HCT116 (cell line): ENCODE measurements at places on chromosomes 16 and 17. TPM values are rescaled to one million over a fixed set of nuclear protein-coding genes. Genes with fewer than 3 reads are reported as not detected.
A peak's percentile ranks its signal among the peaks of the same experiment; 100 is the strongest.

GRCh38 chr16:66352304-66352703 lies 14.2 kb upstream of the CDH5 start:
- H3K36me3 ChIP-seq = no peaks in the 10 kb centered on the region
- H3K27me3 ChIP-seq = peaks cover 33% of the 10 kb centered on the region
- no peak overlapping the region for H3K27ac ChIP-seq
- H3K4me3 ChIP-seq = no peak overlapping the region

DNA sequence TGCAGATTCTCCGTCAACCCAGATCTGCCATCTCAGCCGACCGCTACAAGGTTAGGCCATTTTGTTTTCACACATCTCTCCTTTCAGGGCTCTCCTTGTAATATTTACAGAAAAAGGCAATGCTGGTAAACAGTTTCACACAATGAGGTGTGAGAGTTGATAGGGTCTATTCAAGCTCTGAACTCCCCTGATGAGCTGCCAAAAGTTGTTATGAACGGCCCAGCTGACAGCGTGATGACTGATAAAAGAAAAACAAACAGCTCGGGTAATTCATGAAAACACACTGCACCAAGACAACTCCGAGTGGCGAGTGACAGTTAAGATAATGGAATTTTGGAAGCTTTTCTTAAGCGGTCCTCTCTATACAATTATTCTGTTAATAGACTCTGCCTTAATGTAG lies 68.1 kb upstream of the IRX5 start:
- H3K36me3 ChIP-seq = no peaks in the 10 kb centered on the region
- no peak overlapping the region for H3K27ac ChIP-seq
- no peaks in the 10 kb centered on the region for H3K27me3 ChIP-seq

GRCh38 chr17:28693869-28694268 lies 17.8 kb downstream of the PROCA1 start:
- H3K4me3 ChIP-seq = no peak overlapping the region
- no peaks in the 10 kb centered on the region for H3K4me1 ChIP-seq
- peaks cover 65% of the 10 kb centered on the region for H3K36me3 ChIP-seq
- no peak overlapping the region for H3K27ac ChIP-seq
- no peak for DNase-seq
- H3K27me3 ChIP-seq = no peaks in the 10 kb centered on the region

DNA sequence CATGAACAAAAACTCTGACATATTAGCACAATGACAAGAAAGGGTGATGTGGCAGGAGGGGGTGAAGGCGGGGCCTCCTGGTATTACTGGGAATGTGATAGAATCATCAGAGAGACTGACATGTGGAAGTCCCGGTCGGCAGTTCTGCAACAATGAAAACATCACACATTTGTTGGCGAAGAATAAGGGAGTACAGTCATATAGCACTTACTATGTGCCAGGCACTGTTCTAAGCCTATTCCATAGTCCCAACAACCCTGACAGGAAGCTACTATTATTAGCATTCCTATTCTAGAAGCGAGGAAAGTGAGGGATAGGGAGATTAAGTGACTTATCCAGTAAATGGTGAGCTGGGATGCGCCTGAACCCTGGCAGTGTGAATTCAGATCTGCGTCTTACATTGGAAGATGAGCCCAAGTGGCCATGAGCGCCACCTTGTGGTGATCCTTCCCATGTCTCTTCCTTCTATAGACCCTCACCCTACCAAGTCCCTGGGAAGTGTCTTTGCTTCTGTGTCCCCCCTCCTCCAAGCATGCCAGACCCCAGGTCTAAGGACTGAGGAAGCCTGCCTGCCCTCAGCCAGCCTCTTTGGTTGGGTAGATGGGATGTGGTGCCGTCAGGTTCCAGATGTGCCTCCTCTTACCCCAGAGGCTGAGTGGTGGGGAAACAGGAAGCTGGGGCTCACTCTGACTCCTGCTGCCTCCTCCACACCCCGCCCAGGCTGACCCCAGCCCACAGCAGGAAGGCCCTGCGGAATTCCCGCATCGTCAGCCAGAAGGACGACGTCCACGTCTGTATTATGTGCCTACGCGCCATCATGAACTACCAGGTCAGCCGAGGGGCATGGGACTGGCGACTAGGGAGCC lies 14.0 kb downstream of the FMNL1 start:
- H3K4me3 ChIP-seq = no peak overlapping the region
- H3K36me3 ChIP-seq = no peaks in the 10 kb centered on the region
- DNase-seq = peak; percentile 54
- no peak overlapping the region for H3K27ac ChIP-seq

CD300LF gene
- not detected for total RNA-seq

GRCh38 chr16:72129976-72130656 lies 36.5 kb downstream of the DHX38 start:
- no peaks in the 10 kb centered on the region for H3K4me1 ChIP-seq
- no peak overlapping the region for H3K4me3 ChIP-seq
- DNase-seq = no peak
- no peak overlapping the region for H3K27ac ChIP-seq

- peaks cover 50% of the 10 kb centered on the region for H3K27me3 ChIP-seq
- no peak overlapping the region for H3K4me3 ChIP-seq
- no peak for DNase-seq
- no peaks in the 10 kb centered on the region for H3K4me1 ChIP-seq
Measured at GRCh38 chr17:79487149-79487548, 123.7 kb downstream of the RBFOX3 start.

CNTROB gene
- total RNA-seq = 54.6 TPM

DNAJA2 gene
- total RNA-seq = 68.2 TPM

- H3K27ac ChIP-seq = no peak overlapping the region
- no peak for DNase-seq
- H3K36me3 ChIP-seq = no peaks in the 10 kb centered on the region
- H3K27me3 ChIP-seq = no peaks in the 10 kb centered on the region
- H3K4me1 ChIP-seq = peaks cover 25% of the 10 kb centered on the region
Measured at GRCh38 chr16:89197033-89197632, 3.2 kb downstream of the SLC22A31 start.

DNA sequence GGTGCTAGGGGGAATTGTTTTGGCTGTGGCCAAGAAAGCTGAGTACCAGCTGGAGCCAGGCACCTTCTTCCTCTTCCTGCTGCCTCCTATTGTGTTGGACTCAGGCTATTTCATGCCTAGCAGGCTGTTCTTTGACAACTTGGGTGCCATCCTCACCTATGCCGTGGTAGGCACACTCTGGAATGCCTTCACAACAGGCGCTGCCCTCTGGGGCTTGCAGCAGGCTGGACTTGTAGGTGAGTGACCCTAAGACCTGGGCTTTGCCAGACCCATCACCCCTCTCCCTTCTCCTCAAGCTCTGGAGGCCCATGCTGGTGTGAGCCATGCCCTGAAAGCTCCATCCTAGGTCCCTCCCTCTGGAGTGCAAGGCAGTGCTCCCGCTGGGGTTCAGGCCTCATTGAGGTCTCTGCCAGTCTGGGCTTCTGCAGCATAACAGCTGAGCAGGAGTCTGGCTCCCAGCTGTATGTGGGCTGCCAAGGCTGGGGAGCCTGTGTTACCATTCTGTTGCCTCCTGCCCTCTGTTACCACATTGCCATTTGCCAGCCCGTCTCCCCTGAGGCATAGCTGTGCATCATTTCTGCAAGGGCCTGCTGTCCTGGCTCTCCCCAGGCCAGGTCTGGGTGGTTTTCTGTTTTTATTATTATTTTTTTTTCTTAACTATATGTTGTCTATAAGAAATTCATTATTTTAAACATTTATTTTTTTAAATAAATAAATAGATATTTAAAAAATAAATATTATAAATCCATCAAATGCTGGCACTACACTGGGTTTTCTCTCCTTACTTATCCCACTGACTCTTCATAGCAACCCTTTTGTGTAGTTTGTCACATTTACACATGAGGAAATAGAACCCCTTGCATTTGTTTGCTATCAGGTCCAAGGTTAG lies 4.1 kb downstream of the SLC9A5 start:
- peaks cover 4% of the 10 kb centered on the region for H3K4me1 ChIP-seq
- H3K36me3 ChIP-seq = no peaks in the 10 kb centered on the region; the same call in 1 of the 2 replicates
- no peaks in the 10 kb centered on the region for H3K27me3 ChIP-seq
- no peak for DNase-seq
- H3K27ac ChIP-seq = no peak overlapping the region

DNA sequence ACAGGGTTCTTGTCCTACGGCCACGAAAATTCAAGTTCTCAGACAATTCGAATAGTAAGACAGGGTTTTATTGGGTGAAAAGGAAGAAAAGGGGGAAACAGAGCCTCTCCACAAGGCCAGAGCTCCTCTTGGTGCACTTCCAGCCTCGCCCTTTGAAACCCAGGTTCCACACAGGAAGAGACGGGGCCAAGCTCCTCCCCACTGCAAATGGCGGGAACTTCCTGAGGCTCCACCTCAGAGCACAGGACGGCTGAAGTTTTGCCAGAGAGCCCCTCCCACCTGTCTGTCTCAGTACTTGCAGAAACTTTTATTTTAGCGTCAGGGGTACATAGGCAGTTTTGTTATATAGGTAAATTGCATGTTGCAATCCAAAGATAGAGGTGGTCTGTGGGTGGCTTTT lies 165.7 kb upstream of the CDH8 start:
- no peak overlapping the region for H3K4me3 ChIP-seq
- no peak for DNase-seq
- H3K36me3 ChIP-seq = no peaks in the 10 kb centered on the region
- H3K27ac ChIP-seq = no peak overlapping the region

DNA sequence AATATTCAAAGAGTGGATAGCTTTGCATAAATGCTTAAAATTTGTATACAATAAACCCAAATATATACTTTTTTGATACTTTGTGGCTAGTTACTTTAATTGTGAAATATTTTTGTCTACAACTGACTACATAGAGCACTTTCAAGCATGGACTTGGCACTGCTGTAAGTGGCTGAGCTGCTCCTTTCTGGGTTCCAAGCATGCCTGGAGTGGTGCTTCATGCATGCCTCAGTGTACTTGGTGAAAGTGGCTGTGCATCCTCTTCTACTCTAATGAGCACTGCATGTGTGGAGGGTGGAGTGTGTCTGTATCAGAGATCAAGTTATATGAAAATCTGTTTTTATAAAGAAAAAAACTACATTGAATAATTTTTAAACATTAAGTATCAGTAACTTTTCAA lies 94.1 kb downstream of the OMG start:
- no peak overlapping the region for H3K4me3 ChIP-seq
- H3K36me3 ChIP-seq = no peaks in the 10 kb centered on the region
- H3K27me3 ChIP-seq = no peaks in the 10 kb centered on the region
- DNase-seq = no peak

GRCh38 chr17:5234645-5235576 lies at the start of gene SCIMP:
TSS of gene SCIMP (minus strand) at chr17:5234860. CDS start at chr17:5234755, 105 bp downstream.
- no peaks in the 10 kb centered on the region for H3K36me3 ChIP-seq
- H3K4me3 ChIP-seq = no peak within 1 kb of the TSS
- no peaks in the 10 kb centered on the region for H3K4me1 ChIP-seq
- no peak within 1 kb of the TSS for H3K27ac ChIP-seq
- no peak for DNase-seq

GRCh38 chr17:1270210-1271029 lies at the start of gene BHLHA9:
TSS of gene BHLHA9 (plus strand) at chr17:1270444. CDS start at chr17:1270564, 120 bp downstream.
- no peaks in the 10 kb centered on the region for H3K27me3 ChIP-seq
- H3K4me3 ChIP-seq = no peak within 1 kb of the TSS
- peak within 1 kb of the TSS; percentile 86 for H3K27ac ChIP-seq
- H3K36me3 ChIP-seq = no peaks in the 10 kb centered on the region

- no peak overlapping the region for H3K27ac ChIP-seq
- peaks cover 18% of the 10 kb centered on the region for H3K4me1 ChIP-seq
- H3K27me3 ChIP-seq = peaks cover 22% of the 10 kb centered on the region
- H3K4me3 ChIP-seq = no peak overlapping the region
Measured at GRCh38 chr17:79276821-79277220, 202.2 kb downstream of the ENGASE start.

DNA sequence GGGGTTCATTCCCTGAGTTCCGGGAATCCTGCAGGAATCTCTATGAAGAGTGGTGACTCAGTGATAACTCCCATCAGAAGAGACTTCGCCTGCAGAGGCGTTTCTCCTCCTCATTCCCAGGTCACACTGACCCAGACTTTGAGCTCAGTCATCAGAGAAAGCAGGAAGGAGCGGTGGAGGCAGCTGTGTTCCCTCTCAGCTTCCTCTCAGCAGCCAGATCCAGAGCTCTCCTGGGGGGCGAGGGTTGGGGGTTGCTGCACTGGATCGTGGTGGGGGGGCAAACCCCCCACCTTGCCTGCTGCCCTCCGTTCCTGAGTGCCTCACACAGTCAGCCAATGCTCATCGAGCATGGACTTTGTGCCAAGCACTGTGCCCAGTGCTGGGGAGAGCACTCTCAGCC lies 271.2 kb downstream of the CBLN1 start:
- no peak for DNase-seq
- H3K36me3 ChIP-seq = no peaks in the 10 kb centered on the region
- H3K4me3 ChIP-seq = no peak overlapping the region
- H3K27ac ChIP-seq = no peak overlapping the region
- H3K4me1 ChIP-seq = no peaks in the 10 kb centered on the region

CMTM1 gene
- 5.2 TPM for total RNA-seq
